Fibroblast of gingiva (primary cell): ENCODE measurements at places on chromosomes 6 and 20.

GRCh38 chr6:84536885-84537638 lies 227.3 kb downstream of the TBX18 start:
- no peak for DNase-seq

- no peak for DNase-seq
Observed at GRCh38 chr20:50099565-50099991, 13.4 kb downstream of the UBE2V1 start.

GRCh38 chr6:20542927-20543602 lies 8.8 kb downstream of the CDKAL1 start:
- DNase-seq, result peak; percentile 71

GRCh38 chr6:55379895-55380294 lies 52.6 kb downstream of the GFRAL start:
- DNase-seq, result no peak

DNA sequence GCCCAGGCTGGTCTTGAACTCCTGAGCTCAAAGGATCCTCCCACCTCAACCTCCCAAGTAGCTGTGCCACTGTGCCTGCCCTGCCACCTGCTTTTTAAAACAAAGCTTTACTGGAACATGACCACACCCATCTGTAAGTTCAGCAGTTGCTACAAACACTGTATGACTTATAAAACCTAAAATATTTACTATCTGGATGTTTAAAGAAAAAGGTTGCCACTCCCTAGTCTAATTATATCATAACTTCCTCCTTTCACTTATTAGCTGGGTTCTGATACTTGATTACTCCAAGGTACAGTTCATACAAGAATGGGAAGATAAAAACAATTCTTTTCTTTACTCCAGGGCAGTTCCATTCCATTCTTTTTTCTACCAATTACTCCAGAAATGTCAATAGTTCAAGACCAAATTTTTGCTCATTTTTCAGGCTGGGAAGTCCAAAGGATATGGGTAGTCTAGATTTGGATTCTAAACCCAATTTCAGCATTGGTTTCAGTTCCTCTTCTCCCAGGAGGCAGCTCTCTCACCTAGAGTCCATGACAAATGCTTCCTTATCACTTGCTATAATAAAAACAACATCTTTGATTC lies 63.1 kb downstream of the SEC63 start:
- DNase-seq, result no peak

DNA sequence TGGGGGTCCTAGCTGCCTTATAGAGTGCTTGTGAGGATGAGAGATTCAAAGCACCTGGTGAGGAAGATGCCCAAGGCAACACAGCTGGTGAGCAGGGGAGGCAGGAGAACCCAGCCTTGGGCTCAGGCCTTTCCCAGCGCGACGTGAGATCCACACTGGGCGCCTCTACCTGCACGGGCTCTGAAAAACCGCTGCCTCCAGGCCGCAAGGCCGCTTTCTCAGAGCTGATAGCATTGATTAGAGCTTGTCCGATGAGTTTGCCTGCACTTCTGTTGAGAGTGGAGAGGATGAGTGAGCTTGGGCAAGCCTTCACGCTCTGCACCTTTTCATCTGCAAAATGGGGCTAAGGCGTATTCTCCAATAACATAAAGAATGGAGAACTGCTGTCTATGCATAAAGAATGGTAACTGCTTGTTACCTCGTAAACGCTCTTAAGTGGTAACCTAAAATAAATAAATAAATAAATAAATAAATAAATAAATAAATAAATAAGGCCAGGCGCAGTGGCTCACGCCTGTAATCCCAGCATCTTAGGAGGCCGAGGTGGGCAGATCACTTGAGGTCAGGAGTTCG lies 916 bp downstream of the PABPC1L start:
- DNase-seq, result no peak

GRCh38 chr20:50560867-50561266 lies 50.7 kb downstream of the PTPN1 start:
- no peak for DNase-seq

- DNase-seq, result no peak
Observed at GRCh38 chr20:58424218-58424969, 35.4 kb downstream of the VAPB start.

DNA sequence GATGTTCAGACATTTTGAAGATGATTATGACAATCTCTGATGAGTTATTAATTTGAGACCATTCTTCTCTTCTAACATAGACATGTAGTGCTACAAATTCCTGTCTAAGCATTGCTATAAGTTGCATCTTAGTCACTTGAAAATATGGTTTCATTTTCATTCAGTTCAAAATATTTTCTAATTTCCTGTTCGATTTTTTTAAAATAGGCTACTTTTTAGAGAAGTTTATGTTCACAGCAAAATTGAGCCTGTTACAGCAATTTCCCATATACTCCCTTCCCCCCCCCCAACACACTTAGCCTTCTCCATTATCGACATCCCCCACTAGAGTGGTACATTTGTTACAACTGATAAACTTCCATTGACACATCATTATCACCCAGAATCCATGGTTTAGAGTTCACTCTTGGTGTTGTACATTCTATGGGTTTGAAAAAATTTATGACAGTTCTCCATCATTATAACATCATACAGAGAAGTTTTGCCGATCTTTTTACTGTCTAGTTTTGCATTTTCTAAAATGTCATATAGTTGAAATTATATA lies 31.2 kb downstream of the PLAGL1 start:
- DNase-seq, result no peak

GRCh38 chr6:32815115-32815514 lies 1.7 kb downstream of the HLA-DOB start:
- no peak for DNase-seq

GRCh38 chr6:135996668-135997067 lies 145.2 kb downstream of the PDE7B start:
- DNase-seq, result no peak

- DNase-seq, result no peak
Observed at GRCh38 chr6:42012501-42013133, 37.7 kb upstream of the TAF8 start.

- no peak for DNase-seq
Observed at GRCh38 chr6:38968702-38969149, 79.9 kb upstream of the GLP1R start.

- DNase-seq, result peak; percentile 5
Observed at GRCh38 chr6:140758169-140758877, 1374.4 kb upstream of the GJE1 start.

- no peak for DNase-seq
Observed at GRCh38 chr6:152127432-152128165, 320.1 kb downstream of the ESR1 start.

- DNase-seq, result no peak
Observed at GRCh38 chr20:54545676-54546358, 70.4 kb downstream of the DOK5 start.

DNA sequence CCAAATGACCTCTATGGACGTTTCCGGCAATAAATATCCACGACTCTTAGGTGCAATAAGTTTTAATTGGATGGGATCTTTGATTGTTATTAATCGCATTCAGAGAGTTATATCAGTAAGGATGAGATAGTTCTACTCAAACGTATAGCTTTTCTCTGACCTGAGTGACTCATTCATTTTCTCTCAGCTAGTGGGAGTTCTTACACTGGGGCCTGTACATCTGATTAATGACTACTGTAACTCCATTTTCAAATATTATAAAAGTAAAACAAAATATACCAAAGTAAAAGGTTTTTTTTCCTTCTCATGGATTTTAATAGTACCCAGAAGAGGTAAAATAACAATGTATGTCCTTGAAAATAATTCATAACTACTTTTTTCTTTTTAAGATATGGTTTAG lies 41.1 kb upstream of the SAMD5 start:
- DNase-seq, result no peak

DNA sequence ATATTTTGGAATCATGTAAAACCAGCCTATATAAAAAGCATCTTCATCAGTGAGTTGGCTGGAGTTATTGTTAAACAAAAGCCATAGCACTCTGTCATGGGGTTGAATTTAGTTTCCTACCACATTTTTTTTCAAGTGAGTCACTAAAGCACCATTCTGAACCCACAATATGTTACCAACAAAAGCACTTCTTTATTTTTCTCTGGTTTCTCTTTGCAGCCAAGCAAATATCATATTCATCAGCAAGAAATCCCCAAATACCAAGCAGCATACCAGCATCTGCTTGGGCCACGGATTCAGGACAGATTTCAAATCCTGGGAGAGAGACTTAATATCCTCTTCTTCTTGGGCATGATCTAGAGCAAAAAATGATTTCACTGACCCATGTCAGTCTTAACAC lies 441.4 kb downstream of the BCKDHB start:
- DNase-seq, result peak; percentile 93

GRCh38 chr20:36847009-36847709 lies 28.8 kb upstream of the TLDC2 start:
- DNase-seq, result peak; percentile 87

- DNase-seq, result no peak
Observed at GRCh38 chr6:71460933-71461332, 172.3 kb downstream of the OGFRL1 start.
